ENCODE measurements at places on chromosomes 12 and 14. TPM values are rescaled to one million over a fixed set of nuclear protein-coding genes. Genes with fewer than 3 reads are reported as not detected.
A peak's percentile ranks its signal among the peaks of the same experiment; 100 is the strongest.

Gene PRPF39
- total RNA-seq = 55.1 TPM

Gene RNF212B
- not detected for total RNA-seq

Gene RNASE3
- total RNA-seq = not detected

Gene CLECL1
- 0.91 TPM for total RNA-seq

- DNase-seq = no peak
Observed at GRCh38 chr12:84603484-84604248, 308.9 kb downstream of the SLC6A15 start.

- DNase-seq = no peak
Observed at GRCh38 chr14:53779301-53779700, 177.3 kb downstream of the BMP4 start.

DNA sequence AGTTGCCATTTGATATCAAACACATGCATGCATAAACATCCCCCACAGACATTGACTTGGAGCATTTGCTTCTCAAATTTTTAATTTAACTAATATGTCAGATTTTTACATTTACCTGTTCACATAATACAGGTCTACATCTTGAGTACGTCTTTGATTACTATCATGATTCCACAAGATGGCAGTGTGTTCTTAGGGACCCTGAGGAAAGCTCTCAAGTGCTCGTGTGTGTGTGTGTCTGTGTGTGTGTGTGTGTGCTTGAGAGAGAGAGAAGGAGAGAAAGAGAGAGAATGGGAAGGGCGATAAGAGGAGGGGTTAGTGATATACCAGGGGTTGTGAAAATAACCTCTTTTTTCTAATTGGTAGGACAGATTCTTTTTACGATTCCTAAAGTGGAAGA, 167.1 kb upstream of the OR4E1 start:
- no peak for DNase-seq

- no peak for DNase-seq
Observed at GRCh38 chr12:56801661-56802622, 38.8 kb downstream of the HSD17B6 start.

DNA sequence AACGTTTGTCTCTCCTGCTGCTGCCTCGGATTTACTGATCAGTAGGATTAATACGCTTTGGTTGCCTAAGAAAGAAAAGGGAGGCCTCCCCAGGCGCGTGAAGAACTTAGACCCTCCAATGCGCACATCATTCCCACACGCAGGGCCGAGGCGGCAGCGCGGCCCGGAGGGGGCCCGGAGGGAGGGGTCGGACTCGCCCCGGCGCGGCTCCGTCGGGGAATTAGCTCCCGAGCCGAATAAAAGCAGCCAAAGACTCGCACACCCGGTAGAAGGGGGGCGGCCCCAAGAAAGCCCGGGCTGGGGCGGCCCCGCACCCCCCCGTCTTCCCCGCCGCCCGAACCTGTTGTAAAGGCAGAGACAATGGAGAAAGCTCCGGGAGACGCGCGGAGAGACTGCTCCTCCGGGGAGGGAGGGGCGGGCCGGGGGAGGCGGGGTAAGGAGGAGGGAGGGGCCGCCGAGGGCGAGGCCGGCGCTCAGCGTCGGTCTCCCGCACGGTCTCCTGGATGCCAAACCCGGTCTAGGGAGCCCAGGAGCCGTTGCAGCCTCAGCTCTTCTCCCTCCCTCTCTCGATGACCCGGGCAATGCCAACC, at the start of gene NELL2:
NELL2 (minus strand) TSS at position 362 of the 590 bp plus-strand sequence. CDS start 446 bp downstream, outside the sequence.
- DNase-seq = no peak

DNA sequence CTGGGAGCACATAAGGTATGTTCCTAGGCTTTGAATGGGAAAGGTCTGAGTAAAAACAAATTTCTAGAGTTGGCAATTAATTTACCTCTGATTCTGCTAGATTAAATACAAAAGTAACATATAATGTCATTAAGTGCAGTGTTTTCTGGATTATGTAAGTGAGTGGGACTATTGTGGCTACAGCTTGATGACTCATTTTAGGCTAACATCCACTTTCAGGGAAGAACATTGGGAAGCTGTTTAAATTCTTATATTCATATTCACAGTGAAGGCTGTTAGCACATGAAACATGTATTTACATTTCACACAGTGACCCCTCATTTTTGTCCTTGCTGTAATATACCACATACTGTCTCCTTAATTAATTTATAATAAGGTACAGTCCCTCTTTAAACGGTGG, 13.2 kb upstream of the BMAL2 start:
- DNase-seq = no peak

- DNase-seq = no peak
Observed at GRCh38 chr14:104334424-104335161, 196.2 kb downstream of the KIF26A start.

DNA sequence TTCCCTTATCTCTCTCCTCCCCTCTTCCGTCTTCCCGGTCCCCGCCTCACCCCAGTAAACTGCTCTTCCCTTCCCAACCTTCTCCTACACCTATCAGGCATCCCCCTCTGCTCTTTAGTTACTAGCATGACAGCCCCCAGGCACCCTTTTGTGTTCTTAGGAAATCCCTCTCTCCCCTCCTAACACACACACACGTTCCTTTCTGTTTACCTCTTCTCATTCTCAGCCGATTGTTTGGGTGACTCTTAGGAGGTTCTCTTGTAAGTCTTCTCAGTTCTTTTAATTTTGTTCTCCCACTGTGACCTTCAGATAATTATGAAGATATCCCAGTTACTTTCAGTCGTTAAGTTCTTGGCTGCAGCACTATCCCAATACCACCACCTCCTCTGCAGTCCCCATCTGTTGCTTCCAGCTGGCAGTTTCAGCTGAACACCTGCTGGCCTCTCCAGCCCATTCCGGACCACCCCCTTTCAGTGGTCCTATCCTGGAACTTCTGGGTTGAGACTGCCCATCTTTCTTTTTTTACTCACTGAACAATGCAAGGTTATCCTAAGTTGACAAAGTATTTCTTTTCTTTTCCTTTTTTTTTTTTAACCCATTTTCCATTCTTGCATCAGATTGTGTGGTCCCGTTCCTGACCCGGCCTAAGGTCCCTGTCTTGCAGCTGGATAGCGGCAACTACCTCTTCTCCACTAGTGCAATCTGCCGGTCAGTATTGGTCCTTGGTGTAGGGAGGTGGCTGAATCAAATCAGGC, 711 bp downstream of the MARS1 start:
- DNase-seq = no peak

GRCh38 chr12:107397890-107398500, 287.6 kb upstream of the PWP1 start:
- no peak for DNase-seq

- DNase-seq = peak; percentile 66
Observed at GRCh38 chr12:121579190-121579791, 1.5 kb downstream of the KDM2B start.

Measured in ureter (tissue), 1 donor.